CD4-positive, alpha-beta T cell (primary cell): ENCODE measurements at places on chromosomes 4 and X.

DNA sequence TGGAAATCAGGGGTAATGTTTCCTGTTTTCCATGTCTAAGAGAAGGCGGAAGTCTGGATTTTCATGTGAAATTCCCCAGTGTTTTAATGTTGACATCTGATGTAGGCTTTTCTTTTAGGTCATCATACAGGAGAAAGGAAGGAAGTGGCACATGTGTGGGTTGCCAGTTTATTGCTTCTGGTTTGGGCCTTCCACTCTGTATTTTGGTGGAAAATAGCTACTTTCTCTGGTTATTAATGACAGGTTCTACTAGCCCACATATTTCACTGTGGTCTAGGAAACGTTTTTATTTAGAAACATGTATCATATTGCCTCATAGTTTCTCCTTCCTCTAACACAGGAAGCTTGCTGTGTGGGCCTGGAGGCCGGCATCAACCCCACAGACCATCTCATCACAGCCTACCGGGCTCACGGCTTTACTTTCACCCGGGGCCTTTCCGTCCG is 7.2 kb downstream of the PDHA1 start:
- H3K4me3 ChIP-seq, result no peak overlapping the region
- H3K36me3 ChIP-seq, result peaks cover 49% of the 10 kb centered on the region
- peaks cover 16% of the 10 kb centered on the region for H3K4me1 ChIP-seq
- H3K27ac ChIP-seq, result peak overlapping the region; percentile 48

- no peaks in the 10 kb centered on the region for H3K36me3 ChIP-seq
- H3K27me3 ChIP-seq, result no peaks in the 10 kb centered on the region
- no peak overlapping the region for H3K27ac ChIP-seq
These were observed 148.8 kb downstream of the APBB2 start for GRCh38 chr4:41065434-41066006.

DNA sequence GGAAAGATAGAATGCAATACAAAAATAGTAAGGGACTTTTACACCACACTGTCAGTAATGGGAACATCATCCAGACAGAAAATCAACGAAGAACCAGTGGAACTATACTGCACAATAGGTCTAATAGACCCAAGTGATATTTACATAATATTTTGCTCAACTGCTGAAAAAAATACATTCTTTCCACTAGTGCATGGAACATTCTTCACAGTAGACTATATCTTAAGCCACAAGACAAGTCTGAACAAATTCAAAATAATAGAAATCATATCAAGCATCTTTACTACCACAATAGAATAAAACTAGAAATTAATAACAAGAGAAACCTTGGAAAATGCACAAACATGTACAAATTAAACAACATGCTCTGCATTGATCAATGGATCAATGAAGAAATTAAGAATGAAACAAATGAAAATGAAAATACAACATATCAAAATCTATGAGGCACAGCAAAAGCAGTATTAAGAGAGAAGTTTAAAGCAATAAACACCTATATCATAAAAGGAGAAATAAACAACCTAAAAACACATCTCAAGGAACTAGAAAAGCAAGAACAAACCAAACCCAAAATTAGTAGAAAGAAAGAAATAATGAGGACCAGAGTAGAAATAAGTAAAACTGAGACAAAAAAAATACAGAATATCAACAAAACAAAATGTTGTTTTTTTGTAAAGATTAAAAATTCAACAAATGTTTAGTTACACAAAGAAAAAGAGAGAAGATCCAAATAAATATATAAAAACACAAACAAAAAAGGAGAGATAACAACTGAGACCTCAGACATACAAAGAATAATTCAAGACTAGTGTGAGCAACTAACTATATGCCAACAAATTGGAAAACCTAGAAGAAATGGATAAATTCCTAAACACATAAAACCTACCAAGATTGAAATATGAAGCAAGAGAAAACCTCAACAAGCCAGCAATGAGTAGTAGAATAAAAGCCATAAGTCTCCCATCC is 51.5 kb upstream of the ANTXR2 start:
- peak overlapping the region; percentile 77 for H3K27ac ChIP-seq
- peaks cover 26% of the 10 kb centered on the region for H3K4me1 ChIP-seq
- no peak overlapping the region for H3K4me3 ChIP-seq
- no peaks in the 10 kb centered on the region for H3K27me3 ChIP-seq
- no peak for DNase-seq
- no peaks in the 10 kb centered on the region for H3K36me3 ChIP-seq

- no peaks in the 10 kb centered on the region for H3K27me3 ChIP-seq
- no peaks in the 10 kb centered on the region for H3K4me1 ChIP-seq
- H3K36me3 ChIP-seq, result no peaks in the 10 kb centered on the region
- no peak for DNase-seq
- no peak overlapping the region for H3K27ac ChIP-seq
These were observed 396.5 kb downstream of the DTHD1 start for GRCh38 chr4:36677874-36678273.

DNA sequence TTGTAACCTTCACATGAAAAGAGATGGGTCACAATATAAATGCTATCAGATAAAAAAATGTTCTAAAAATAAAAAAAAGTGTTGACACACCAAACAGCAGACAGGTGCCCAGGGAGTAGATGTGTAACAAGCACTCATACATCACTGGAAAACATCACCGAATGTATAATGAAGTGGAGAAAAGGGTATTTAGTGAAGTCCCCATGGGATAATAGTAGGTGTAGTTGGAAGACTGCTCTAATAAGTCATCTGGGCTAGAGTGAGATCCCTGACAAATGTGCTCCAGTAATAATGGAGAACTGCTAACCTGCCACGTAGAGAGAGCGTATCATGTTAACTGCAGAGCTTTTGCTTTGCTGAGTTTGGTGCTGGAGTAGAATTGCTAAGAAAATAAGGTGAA is 152.0 kb downstream of the GRIA2 start:
- H3K4me1 ChIP-seq, result no peaks in the 10 kb centered on the region
- H3K4me3 ChIP-seq, result no peak overlapping the region

DNA sequence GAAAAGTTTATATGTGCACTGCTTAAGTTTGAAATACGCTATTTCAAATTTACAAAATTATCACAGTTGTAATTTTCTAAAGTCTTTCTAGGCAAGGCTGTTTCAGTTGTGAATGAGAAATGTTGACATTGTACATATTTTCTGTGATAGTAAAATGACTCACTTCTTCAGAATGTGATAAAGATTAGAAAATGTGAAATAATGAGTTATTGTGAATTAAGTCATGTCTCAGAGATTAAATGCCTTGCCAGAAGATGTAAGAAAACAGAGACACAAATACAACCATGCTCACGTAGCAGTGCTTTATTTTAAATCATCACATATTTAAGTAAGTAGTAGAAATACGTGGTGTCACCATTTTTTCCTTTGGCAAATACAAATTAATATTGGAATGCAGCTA is 768 bp downstream of the CLCN4 start:
- H3K36me3 ChIP-seq, result no peaks in the 10 kb centered on the region
- H3K27ac ChIP-seq, result no peak overlapping the region
- peaks cover 3% of the 10 kb centered on the region for H3K4me1 ChIP-seq
- H3K27me3 ChIP-seq, result peaks cover 13% of the 10 kb centered on the region
- no peak for DNase-seq
- no peak overlapping the region for H3K4me3 ChIP-seq

- no peak overlapping the region for H3K27ac ChIP-seq
- no peak for DNase-seq
- no peaks in the 10 kb centered on the region for H3K36me3 ChIP-seq
These were observed 82.3 kb downstream of the SPRY1 start for GRCh38 chr4:123478859-123479345.

GRCh38 chrX:131199091-131199490 is 90.0 kb downstream of the IGSF1 start:
- H3K36me3 ChIP-seq, result no peaks in the 10 kb centered on the region
- H3K4me3 ChIP-seq, result no peak overlapping the region
- no peaks in the 10 kb centered on the region for H3K4me1 ChIP-seq
- H3K27ac ChIP-seq, result no peak overlapping the region
- DNase-seq, result no peak

GRCh38 chrX:96683997-96684338 is 674 bp upstream of the DIAPH2 start:
- DNase-seq, result no peak
- H3K4me3 ChIP-seq, result peak overlapping the region; percentile 76
- H3K36me3 ChIP-seq, result no peaks in the 10 kb centered on the region

DNA sequence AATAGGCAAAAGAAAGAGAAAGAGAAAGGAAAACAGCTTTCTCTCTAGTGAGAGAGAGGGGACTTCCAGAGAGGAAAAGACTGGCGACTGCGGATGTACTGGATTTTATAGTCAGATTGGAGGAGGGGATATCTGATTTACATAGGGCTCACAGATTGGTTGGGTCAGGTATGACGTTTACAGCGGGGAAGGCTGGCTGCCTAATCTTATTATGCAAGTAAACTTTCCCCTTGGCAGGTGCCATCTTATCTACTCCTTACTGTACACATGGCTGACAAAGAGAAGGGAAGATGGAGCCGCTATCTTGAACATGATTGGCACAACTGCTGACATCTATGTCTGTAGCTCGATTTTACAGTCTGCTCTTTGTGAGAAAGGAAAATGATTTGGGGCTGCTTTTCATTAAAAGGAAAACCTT is 25.4 kb downstream of the RBPJ start:
- H3K27me3 ChIP-seq, result no peaks in the 10 kb centered on the region
- H3K27ac ChIP-seq, result no peak overlapping the region
- peak; percentile 68 for DNase-seq
- peaks cover 7% of the 10 kb centered on the region for H3K4me1 ChIP-seq
- H3K4me3 ChIP-seq, result no peak overlapping the region

GRCh38 chr4:165828928-165829327 is 44.1 kb upstream of the TLL1 start:
- H3K27ac ChIP-seq, result no peak overlapping the region
- H3K4me1 ChIP-seq, result no peaks in the 10 kb centered on the region
- no peaks in the 10 kb centered on the region for H3K27me3 ChIP-seq
- H3K36me3 ChIP-seq, result no peaks in the 10 kb centered on the region
- H3K4me3 ChIP-seq, result no peak overlapping the region

DNA sequence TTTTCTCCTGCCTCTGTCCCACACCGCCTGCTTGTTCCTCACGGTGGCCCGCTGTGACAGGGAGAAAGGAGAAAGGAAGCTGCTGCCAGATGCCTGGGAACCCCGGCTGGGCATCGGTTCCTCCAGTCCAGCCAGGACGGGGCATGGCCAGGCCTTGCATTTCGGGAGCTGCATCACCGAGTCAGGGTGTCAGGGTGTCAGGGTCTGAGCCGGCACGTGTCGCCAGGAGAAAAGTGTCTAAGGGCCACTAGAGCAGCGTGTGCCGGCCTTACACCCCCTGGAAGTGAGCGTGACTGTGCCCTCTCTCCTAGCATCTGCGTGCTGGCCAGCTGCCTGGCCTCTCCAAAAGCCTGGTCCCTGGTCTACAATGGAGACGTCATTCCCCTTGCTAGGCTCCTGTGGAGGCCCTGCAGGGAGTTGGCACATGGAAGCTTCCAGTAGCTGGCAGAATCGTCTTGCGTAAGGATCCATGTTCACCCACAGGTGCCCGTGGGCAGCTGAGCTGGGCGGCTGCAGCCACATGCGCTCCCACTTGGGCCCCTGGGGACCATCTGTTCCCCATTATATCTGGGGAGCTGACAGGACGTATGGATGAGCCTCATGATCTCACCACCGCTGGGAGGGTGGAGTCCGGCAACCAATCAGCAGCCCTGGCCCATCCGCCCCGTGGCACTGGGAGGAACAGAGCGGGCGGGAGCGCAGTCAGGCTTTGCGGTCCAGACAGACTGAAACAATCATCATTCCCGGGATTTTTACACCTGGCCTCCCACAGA is 39.9 kb upstream of the HMX1 start:
- no peak overlapping the region for H3K4me3 ChIP-seq
- no peaks in the 10 kb centered on the region for H3K4me1 ChIP-seq
- no peak overlapping the region for H3K27ac ChIP-seq
- DNase-seq, result no peak
- no peaks in the 10 kb centered on the region for H3K36me3 ChIP-seq
- no peaks in the 10 kb centered on the region for H3K27me3 ChIP-seq

GRCh38 chr4:7397206-7398103 is 37.3 kb downstream of the PSAPL1 start:
- H3K27ac ChIP-seq, result no peak overlapping the region
- peaks cover 4% of the 10 kb centered on the region for H3K27me3 ChIP-seq

DNA sequence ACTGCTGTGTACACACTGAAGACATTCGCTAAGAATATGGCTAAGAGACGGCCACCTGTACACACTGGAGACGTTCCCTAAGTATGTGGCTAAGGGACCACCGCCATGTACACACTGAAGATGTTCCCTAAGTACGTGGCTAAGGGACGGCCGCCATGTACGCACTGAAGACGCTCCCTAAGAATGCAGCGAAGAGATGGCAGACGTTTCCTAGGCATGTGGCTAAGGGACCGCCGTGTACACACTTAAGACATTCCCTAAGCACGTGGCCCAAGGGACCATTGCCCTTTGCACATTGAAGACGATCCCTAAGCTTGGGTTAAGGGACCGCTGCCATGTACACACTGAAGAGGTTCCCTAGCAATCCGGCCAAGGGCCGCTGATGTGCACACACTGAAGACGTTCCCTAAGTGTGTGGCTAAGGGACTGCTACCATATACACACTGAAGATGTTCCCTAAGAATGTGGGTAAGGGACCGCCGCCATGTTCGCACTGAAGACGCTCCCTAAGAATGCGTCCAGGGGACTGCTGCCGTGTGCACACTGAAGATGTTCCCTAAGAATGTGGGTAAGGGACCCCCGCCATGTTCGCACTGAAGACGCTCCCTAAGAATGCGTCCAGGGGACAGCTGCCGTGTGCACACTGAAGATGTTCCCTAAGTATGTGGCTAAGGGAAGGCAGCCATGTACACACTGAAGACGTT is 36.7 kb downstream of the DHRSX start:
- DNase-seq, result no peak
- H3K4me1 ChIP-seq, result no peaks in the 10 kb centered on the region
- no peaks in the 10 kb centered on the region for H3K36me3 ChIP-seq
- H3K27ac ChIP-seq, result no peak overlapping the region
- no peaks in the 10 kb centered on the region for H3K27me3 ChIP-seq

DNA sequence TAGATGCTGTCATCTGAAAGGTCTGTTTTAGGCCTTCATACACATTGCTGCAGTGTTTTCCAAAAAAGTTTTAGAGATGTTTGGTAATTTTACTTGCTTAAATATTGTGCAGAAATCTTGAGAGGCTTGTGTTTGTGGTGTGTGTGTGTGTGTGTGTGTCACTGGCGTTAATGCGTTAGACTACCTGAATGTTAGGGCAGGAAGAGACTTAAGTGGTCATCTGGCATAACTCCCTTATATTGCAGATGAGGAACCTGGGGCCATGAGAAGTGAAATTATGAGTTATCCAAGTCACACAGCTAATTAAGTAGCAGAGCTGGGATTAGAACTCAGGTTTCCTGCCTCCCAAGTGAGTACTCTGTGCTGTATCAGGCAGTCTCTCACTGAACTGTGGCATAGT is 1.4 kb downstream of the LSM6 start:
- no peak overlapping the region for H3K27ac ChIP-seq
- no peaks in the 10 kb centered on the region for H3K27me3 ChIP-seq
- peak overlapping the region; percentile 94 for H3K4me3 ChIP-seq

GRCh38 chrX:129783291-129783713 is 3.6 kb downstream of the SASH3 start:
- H3K4me3 ChIP-seq, result peak overlapping the region; percentile 76
- no peak for DNase-seq
- no peaks in the 10 kb centered on the region for H3K27me3 ChIP-seq
- H3K27ac ChIP-seq, result peak overlapping the region; percentile 69

- DNase-seq, result no peak
- no peaks in the 10 kb centered on the region for H3K4me1 ChIP-seq
- no peaks in the 10 kb centered on the region for H3K27me3 ChIP-seq
- H3K27ac ChIP-seq, result no peak overlapping the region
These were observed 42.4 kb downstream of the DCUN1D4 start for GRCh38 chr4:51885363-51885762.
